ENCODE measurements at places on chromosomes 2 and 18.
A peak's percentile ranks its signal among the peaks of the same experiment; 100 is the strongest.

DNA sequence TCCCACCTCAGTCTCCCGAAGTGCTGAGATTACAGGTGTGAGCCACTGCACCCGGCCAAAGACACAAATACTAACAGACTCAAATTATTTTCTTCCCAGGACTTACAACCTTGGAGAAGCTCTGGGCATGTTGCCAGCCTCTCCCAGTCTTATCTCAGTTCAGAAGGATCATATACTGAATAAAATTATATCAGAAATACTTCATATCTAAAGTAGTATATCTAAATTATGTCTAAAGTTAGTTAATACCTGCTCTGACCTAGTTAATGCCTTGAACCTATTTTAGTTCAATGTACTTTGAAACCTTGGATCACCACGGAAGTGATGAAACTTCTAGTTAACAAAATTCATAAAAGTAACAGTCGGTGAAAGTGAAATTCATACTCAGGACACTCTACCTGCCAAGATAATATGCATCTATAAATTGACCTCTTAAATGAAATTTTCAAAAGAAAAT is 34.4 kb upstream of the CYBRD1 start:
- DNase-seq, result no peak

- no peak for DNase-seq
Measured at GRCh38 chr2:9549420-9549819, 6.2 kb downstream of the ADAM17 start.

- DNase-seq, result no peak
Measured at GRCh38 chr2:184205048-184205596, 393.2 kb upstream of the ZNF804A start.

- DNase-seq, result no peak
Measured at GRCh38 chr2:167196461-167197252, 308.4 kb downstream of the XIRP2 start.

DNA sequence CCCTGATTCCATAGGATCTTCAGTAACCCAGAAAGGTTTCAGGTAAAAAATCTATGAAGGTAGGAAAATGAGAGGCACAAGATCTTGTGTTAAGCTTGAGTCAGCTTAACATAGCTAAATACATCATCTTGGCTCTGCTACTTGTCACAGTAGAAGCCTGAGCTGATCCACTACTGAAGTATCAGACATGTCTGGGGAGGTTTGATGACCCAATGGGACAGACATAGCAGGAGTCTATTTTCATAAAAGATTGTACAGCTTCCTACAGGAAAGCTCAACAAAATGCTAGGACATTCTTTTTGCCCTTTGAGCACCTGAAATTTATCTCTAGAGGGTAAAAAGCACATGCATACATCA is 84.3 kb upstream of the FSHR start:
- no peak for DNase-seq

DNA sequence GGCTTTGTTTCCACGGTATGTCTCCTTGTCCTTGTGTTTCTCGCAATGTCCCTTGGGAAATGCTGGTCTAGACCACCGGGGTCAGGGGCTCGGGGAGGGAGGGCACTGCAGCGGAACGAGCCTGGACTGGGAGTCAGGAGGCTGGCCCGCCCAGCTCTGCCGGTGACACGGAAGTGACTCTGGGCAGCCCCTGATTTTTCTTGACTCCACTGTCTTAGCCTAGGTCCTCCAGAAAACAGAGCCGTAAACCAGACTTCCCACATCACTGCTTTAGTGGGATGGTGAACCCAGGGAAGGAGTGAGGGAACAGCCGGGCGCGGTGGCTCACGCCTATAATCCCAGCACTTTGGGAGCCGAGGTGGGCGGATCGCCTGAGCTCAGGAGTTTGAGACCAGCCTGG is 144.2 kb downstream of the ASB1 start:
- no peak for DNase-seq

GRCh38 chr2:239106314-239106908 is 258.5 kb downstream of the TWIST2 start:
- no peak for DNase-seq

DNA sequence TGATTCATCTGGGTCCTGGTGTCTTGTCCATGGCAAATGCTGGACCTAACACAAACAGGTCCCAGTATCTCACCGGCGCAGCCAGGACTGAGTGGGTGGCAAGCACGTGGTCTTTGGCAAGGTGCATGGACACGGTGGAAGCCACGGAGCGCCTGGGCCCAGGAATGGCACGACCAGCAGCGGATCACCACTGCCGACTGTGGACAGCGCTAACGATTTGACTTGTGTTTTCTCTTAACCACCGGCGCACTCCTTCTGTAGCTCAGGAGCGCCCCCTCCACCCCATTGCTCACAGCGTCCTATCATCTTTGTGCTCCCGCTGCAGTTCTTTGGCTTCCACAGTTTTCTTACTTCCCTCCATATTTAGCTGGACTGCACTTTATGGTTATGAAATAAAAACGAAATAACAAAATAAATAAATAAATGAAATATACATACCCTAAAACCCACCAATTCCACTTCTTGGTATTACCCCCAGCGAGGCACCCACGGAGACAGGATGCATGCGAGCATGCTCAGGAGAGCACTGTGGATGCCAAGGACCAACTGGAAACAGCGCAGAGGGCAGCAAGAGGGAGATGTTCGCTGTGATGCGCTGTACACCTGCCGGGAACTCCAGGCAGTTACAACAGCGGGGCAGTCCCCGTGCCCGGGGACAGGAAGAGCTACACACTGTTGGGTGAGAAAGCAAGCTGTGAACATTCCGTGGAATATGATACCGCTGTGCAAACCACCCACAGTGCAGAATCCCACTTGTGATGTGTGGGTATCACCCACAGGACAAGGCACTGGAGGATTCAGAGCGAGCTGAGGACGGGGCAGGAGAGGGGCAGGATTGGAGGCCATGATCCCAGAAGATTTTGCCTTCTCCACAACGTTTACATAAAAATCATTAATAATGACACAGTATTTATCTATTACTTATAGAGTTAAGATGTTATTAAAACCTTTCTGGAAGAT is 7.0 kb upstream of the CIDEA start:
- no peak for DNase-seq

DNA sequence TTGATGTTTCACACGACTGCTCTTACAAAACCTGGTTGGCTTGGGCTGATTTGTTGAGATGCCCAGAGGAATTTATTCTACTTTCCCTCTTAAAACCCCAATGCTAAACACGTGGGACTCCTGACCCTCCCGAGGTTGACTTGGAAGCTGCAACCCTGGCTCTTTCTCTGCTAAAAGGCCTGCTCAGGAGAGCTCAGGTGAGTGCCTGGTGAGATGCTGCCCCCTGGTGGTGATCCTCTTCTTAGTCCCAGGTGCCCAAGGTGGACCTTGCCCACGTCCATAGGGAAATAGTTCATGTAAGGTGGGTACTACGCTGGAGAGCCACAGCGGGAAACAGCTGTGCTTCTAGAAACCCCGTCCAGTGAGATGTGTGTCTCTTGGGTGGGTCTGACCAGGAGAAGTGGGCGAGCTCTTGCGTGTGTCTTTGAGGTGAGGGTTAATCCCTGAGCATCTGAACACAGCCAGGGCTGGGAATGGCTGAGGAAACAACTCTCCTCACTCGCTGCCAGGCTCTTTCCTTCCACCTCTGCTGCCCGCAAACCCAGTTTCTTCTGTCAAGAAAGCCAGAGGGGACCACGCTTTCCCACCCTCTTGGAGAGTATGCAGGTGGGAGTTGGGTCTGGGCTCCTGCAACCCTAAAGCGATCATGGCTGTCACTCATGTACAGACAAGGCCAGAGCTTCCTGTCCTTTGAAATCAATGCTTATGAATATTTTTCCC is 25.5 kb upstream of the PXDN start:
- DNase-seq, result peak; percentile 30

DNA sequence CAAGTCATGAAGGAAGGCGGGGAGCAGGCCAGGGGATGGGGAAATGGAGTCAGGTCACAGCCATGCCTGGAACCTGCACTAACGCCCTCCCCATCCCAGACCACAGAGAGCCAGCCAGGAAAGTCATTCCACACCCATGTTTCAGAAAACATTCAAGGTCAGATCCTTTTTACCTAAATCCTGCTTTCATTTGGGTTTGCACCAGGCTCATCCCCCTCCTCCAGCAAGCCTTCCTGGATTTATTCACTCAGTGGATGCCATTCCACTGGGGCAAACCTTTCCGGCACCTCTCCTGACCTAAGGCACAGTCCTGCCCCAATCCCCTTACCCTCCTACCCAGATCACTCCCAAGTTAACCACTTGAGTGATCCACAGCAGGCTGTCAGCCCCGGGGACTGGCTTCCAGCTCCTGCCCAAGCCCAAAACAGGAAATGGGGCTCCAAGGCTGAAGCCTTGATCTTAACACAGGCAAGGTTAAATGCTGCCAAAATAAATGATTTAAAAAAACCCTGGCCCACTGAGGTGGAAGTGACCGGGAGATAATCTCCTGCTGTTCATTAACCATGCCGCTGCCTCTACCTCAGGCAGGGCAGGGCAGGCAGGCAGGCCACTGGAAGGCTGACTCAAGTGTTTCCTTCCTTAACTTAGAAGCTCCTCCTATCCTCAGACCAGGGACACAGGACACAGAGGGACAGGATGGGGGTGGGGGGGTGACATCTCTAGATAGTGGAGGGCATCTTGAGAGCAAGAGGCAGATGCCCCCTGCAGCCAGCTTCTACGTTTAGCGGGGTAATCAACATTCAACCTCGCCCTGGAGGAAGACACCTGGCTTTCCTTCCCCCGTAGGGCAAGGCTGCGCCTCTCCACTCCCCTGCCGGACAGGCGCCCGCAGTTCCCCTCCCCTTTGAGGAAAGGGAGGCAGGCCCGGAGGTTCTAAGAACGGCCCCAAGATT is 1.4 kb downstream of the RAB11FIP5 start:
- DNase-seq, result no peak

Measured in activated CD4-positive, alpha-beta T cell treated with anti-CD3 and anti-CD28 coated beads, Interleukin-2, amount 50 U/mL, for 1 hour (primary cell).